Stimulated activated CD4-positive, alpha-beta T cell treated with anti-CD3 and anti-CD28 coated beads, Interleukin-15, amount 100 ng/mL, for 1 hour (primary cell): ENCODE measurements at places on chromosomes 6 and 20.

DNA sequence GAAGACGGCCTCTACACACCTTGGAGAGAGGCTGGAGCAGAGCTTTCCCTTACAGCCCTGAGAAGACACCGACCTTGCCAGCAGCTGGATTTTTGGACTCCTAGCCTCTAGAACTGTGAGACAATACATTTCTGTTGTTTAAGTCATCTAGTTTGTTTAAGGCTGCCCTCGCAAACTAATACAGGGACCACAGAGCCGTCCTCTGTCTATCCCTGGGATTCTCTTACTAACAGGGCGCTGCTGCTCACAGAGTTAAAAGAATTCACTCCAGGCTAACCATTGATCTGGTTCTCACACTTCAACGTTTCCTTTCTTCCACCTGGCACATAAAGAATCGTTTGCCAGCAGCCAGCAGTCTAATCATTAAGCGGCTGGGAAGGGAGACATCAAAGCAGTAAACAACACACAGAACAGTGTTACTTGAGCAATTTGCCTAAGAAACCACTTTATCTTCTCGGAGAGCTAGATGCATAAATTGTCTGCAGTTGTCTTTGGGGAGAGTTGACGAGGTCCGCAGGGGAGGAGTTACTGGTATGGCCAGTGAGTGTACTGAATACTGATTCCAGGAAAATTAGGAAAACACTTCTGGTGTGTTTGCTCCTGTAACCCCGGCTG, 103.5 kb upstream of the AKAP12 start:
- no peak for DNase-seq

- no peak for DNase-seq
Measured at GRCh38 chr6:109892451-109893435, 85.4 kb upstream of the GPR6 start.

DNA sequence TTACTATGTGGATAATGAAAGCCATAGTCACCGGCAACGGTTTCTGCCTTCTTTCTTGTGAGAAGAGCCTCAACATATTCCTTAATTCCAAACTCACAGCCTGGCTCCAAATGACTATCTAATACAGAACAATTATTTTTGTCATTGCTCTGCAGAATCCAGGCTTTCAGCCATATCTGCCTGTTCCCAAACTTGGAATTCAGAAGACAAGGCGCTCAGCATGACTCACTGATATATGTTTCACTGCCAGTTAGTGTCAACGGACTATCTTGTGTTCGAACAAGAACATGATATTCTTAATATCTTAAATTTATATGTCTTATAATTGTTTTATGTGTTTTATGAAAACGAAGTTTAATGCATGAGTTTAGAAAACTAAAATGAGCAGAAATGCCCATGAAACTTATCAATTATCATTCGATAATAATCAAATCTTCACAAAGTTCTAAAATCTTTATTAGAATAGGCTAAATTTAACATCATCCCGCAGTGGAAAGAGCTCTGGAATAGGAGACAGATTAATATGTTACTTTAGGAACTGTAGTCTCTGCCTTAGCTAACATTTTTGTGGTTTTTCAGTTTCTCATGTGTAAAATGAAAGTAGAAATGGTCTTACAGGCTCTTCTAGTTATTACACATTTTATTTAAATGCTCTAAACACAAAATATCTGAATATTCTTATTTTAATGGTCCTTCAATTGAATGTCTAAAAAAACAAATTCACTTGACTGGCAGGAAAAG, 669.3 kb upstream of the GJE1 start:
- no peak for DNase-seq

DNA sequence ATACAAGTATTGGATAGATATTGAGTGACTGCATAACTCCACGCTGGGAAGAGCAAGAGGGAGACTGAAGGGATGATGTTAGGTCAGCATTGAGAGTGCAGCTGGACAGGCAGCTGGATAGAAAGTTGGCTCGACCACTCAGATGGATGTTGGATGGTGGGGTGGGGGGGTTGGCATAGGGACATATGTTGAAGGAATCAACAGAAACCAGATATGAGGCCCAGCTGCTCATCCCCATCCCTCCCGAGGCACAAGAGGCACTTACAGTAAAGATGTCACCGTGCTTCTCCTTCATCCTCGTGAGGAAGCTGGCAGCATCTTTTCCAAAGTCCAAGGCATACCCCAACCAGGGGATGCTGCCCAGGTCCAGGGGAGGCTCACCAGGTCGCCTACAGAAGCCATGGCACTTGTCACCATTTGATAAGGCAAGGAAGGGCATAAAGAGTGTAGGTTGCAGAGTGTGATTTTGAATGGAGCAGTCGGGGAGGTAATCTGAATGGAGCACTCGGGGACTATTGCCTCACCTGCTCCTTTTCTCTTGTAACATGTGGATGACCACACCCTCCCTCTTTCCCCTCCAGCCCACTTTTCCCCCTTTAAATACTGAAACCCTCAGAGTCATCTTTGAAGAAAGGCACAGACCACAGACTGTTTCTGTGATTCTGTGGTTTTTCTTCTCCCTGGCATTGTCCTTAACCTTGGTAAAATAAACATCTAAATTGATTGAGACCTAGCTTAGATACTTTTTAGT, 18.0 kb downstream of the PTGIS start:
- no peak for DNase-seq

- DNase-seq: no peak
Measured at GRCh38 chr6:43879722-43880121, 109.7 kb downstream of the VEGFA start.

GRCh38 chr6:3442431-3443220, 14.2 kb downstream of the SLC22A23 start:
- DNase-seq: no peak

GRCh38 chr6:152783217-152783878, 32.8 kb downstream of the VIP start:
- DNase-seq: no peak

GRCh38 chr6:36387440-36388303, at the start of gene ETV7:
Gene ETV7, minus strand, starts transcription at chr6:36387669. Its CDS starts 128 bp downstream, at chr6:36387541.
- DNase-seq: peak; percentile 25

- DNase-seq: no peak
Measured at GRCh38 chr6:52020945-52021570, 66.4 kb downstream of the PKHD1 start.

GRCh38 chr6:157607317-157608109, 215.5 kb upstream of the SNX9 start:
- no peak for DNase-seq

- peak; percentile 11 for DNase-seq
Measured at GRCh38 chr6:135163440-135163738, 17.7 kb upstream of the MYB start.

DNA sequence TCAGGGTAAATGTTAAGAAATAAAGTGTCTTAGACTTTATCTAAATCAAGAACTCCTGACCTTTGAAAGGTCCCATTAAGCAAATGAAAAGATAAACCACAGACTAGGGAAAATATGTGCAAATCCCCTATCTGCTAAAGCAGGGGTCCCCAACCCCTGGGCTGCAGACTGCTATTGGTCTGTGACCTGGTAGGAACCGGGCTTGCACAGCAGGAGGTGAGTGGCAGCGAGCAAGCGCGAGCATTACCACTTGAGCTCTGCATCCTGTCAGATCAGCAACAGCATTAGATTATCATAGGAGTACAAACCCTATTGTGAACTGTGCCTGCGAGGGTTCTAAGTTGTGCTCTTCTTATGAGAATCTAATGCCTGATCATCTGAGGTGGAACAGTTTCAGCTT, 42.4 kb downstream of the LCA5 start:
- DNase-seq: no peak

- no peak for DNase-seq
Measured at GRCh38 chr6:105678516-105678915, 275.6 kb upstream of the PREP start.

- no peak for DNase-seq
Measured at GRCh38 chr20:10788877-10789276, 115.1 kb upstream of the JAG1 start.

DNA sequence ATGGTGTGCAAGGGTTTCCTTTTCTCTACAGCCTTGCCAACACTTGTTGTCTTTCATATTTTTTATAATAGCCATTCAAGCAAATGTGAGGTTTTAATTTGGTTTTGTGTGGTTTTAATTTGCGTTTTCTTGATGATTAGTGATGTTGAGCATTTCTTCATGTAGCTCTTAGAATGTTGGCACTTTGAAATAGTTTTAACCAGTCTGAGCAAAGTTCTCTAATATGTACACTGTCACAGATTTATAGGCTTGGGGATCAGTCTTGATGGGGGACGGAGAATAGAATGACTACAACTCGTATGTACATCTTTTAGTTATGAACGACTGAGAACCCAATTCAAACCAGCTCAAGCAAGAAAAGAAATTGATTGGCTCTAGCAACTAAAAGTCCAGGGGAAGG, 1003.1 kb downstream of the KIF16B start:
- DNase-seq: no peak

- no peak for DNase-seq
Measured at GRCh38 chr6:105487040-105487790, 84.3 kb upstream of the PREP start.

GRCh38 chr20:47576516-47577033, 74.9 kb downstream of the NCOA3 start:
- DNase-seq: no peak

- no peak for DNase-seq
Measured at GRCh38 chr6:37085198-37085597, 79.7 kb downstream of the FGD2 start.

DNA sequence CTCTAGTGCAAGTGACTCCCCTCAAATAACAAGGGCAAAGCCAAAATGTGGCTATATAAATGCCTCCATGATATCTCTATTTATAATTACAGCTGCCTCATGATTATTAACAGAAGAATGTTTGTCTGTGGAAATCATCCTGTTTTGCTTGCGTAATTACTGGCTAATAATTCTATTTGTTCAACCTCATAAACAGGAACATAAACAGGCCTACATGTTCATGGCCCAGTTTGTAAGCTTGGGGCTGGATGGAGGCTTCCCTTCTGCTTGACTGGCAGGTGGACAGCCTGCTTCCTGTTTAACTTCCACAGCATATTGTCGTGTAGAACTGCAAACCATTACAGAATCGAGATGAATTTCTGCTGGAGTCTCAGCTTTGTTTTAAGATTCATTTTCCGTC, 766.0 kb upstream of the MAP3K7 start:
- DNase-seq: no peak

DNA sequence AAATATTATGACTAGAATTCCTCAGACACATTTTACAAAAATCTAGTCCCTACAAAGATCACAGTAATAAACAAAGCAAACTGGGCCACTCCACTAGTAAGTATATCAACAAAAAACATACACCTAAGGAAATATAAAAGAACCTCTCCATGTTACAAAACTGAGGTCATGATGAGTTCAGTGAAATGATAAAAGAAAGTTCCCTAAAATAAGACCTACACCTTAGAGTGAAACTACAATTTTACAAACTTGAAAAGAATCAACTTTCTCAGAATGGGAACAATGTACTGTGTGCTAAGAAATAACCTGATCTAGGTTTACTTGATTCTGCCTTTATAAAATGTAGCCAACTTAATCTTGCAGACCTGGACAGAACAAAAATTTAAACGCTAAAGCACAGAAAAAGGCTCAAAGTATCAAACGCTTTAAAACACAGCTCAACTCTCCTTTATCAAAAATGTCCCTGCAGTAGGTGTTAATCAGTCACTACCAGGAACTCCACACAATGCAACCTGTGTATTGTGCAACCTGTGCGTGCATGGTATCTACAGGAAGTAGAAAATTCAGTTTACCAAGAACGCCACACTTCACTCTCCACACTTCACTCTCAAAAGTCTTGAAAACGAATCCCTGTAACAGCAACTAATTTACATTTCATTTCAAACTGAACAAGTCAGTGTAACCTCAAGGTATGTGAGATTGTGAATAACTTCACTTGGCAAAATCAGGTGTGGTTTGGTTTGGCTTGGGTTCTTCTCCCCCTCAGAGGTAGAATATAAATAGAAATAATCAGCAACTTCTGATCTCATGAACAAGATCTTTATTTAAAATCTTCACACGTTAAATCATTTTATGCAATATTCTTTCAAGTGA, 1.8 kb downstream of the RALGAPA2 start:
- DNase-seq: no peak

DNA sequence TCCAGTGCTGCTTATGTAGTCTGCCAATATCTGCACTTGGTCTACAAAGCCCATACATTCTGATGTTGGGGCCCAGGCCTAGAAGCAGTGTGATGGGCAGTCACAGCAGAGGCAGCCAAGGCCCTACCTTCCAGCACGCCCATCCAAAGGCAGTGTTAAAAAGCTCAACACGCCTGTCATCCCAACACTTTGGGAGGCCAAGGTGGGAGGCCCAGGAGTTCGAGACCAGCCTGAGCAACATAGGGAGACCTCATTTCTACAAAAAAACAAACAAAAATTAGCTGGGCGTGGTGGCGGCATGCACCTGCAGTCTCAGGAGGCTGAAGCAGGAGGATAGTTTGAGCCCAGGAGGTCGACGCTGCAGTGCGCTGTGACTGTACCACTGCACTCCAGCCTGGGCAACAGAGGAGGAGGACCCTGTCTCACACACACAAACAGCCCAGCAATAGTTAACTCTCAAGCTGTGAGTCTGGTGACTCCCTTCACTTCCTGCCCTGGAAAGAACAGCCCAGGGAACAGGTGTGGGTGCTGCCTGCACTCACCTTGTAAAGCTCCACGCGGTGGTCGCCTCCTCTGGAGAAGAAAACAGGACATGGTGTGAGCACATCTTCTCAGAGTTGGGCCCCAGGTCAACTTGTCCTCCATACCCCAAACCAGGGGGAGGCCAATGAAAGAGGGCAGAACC, 68.8 kb downstream of the PYGB start:
- DNase-seq: no peak

DNA sequence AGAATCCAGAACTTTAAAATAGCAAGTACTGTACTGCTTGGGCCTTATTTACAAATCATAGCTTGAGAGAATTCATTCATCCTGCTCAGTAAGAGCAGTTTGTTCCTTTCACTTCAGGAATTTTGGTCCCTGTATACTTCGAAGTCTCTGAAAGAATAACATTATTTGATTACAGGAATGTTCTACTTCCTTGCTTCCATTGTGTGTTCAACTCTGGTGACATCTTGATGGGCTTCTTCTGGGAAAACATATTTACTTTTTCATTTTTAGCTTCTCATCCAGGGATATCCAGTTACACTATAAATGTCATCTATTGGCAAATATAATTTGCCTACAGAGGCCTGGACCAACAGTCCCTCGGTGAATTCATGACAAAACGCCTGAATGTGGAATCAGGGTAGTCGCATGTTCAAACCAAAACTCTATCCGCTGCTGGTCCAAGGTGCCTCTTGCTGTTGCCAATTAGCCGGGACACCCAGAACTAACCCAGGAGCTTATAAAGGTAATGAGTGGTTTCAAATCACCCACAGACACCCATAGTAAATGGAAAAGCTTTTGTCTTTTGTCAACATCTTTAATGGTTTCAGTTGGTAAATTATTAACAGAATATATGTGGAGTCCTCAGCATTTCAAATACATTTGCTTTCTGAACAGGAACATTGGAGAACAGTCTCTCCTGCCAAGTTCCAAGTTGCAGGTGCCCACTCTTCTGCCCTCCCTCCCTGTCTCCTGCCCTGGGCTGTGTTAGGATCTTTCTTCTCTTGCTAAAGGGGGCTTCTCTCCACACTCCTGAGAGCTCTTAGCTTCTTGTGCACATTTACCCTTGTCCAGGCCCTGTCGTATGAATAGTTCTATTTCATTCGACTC, 162.5 kb upstream of the CITED2 start:
- no peak for DNase-seq

GRCh38 chr6:53792016-53792415, 2.8 kb upstream of the LRRC1 start:
- DNase-seq: no peak
